Upper lobe of left lung (tissue), 6 donors: ENCODE measurements at places on chromosomes 16 and 17.

- no peak for DNase-seq
Measured at GRCh38 chr17:30377574-30378240, 1.0 kb upstream of the CPD start.

GRCh38 chr16:74868501-74868900, 93.9 kb upstream of the FA2H start:
- DNase-seq: no peak

DNA sequence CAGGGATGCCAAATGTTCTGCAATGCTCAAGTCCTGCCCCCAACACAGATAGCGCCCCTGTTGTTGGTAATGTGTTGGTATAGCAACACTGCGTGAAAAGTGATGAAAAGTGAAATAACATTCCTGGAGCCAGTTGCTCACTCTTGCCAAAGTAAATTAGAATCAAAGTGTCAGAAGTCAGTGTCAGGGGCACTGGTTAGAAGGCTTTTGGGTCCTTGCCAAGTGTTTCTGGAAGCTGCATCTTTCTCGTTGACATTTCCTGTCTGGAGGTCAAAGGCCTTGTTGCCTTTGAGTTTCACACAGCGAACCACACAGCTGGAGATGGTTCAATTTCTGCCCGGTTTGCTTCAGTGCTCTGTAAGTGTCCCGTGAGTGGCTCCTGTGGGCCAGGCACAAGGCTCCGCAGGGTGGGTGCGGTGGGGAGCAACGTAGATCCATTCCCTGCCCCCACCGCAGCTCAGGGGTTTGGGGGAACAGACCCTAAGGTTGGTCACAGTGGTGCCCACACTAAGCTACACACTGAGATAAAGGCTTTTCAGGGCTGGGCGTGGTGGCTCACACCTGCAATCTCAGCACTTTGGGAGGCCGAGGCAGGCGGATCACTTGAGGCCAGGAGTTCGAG, 3.6 kb upstream of the SLC16A5 start:
- DNase-seq: no peak

GRCh38 chr17:59151006-59151405, 4.0 kb downstream of the SKA2 start:
- no peak for DNase-seq

DNA sequence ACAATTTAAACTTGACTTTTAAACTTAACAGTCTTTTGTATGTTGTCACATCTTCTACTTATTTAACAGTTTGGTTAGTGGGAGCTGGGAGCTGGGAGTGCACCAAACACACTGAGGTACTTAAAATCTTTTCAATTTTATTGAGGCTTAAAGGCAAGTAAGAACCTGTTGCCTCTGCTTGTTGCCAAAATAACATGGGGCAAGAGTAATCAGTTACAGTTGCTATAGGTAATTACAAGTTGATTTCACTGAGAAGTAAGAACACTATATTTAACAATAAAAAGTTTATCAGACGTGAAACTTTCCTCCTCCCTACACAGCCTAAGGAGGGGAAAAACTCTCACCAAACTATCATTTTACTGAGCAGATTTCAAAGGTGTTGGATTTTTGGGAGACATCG, 135.2 kb downstream of the FTO start:
- no peak for DNase-seq

GRCh38 chr16:89047331-89048089, 46.1 kb upstream of the ACSF3 start:
- no peak for DNase-seq

GRCh38 chr17:68384941-68385340, 72.4 kb downstream of the WIPI1 start:
- DNase-seq: no peak

GRCh38 chr16:79920685-79921084, 320.1 kb upstream of the MAF start:
- no peak for DNase-seq

GRCh38 chr16:69366431-69366830, 14.8 kb upstream of the TMED6 start:
- no peak for DNase-seq

DNA sequence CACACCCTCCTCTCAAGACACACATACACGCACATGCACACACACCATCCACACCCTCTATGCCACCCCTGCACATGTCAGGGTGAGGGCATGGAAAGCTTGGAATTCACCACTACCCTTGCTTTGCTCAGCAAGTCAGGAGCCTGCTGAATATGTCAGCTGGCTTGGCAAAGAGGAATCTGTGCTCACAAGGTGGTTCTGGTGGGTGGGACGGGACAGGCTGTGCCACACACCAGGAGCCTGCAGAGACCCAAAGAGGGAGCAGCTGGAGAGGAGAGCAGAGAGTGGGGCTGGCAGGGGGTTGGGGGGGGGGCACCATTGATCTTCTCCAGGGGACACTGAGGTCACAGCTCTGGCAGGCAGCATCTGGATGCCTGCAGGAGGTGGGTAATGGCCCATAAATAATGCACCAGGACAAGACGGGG, 48.7 kb upstream of the NDRG4 start:
- DNase-seq: no peak

DNA sequence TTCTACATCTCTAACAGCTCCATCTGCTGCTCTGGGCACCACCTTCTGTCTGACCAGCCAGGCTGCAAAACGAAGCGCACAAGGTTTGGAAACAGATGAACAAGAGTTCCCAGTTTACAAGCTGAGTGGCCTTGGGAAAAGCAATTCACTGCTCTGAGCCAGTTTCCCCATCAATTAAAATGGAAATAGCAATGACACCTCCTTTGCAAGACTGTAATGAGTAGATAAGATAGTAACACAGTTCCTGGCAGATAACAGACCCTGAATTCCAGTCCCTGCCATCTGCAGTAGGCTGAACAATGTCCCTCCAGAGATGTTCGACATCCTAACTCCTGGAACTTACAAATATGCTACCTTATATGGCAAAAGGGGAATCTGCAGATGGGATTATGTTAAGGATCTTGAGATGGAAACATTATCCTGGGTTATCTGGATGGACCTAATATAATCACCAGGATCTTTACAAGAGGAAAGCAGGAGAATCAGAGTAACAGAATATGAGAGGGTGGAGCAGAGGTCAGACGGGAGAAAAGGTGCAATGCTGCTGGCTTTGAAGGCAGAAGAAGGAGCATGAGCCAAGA, 27.9 kb downstream of the CPPED1 start:
- DNase-seq: no peak

DNA sequence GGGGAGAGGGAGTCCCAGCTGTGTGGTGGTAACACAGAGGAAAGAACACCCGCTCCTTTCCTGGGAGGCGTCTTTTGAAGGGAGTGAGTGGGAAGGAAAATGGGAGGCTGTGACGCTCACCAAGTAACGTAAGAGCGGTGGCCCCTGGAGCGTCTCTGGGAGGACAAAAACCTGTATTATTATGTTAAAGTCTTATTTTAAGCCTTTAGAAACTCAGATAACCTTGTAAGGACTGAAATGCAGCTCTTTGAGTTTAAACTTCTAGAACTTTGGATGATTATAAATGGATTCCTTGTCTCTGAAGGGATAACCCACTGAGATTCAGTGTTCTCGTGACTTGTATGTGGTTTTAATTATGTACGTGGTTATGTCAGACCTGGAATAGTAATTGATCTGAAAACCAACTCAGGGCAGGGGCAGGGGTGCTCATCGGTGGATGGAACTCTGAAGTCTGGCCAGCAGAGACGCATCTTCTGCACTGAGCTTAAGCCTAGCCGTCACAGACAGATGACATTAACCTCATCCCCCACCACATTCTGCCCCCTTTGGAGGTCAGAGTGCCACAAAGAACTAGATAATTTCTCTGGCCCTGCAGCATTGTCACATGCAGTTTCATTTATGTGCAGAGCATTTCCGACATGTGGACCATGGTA, 41.8 kb upstream of the SLC12A3 start:
- no peak for DNase-seq

- DNase-seq: no peak
Measured at GRCh38 chr17:50123649-50124349, 6.2 kb downstream of the SAMD14 start.

DNA sequence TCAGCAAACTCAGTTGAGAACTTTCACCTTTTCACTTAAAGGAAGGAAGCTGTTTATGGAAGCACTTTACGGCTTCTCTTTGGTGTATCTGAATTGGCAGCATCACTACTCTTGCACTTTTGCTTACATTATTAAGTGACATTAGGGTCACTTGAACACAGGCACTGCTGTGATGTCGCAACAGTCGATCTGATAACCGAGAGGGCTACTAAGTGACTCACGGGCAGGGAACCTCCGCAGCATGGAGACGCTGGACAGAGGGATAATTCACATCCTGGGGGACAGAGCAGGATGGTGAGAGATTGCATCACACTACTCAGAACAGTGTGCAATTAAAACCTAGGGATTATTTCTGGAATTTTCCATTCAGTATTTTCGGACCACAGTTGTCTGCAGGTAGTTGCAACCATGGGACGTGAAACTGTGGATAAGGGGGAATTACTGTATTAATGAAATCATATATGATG, 56.5 kb downstream of the DNAH2 start:
- no peak for DNase-seq

- peak; percentile 84 for DNase-seq
Measured at GRCh38 chr16:28491230-28491969, 474 bp downstream of the CLN3 start.

DNA sequence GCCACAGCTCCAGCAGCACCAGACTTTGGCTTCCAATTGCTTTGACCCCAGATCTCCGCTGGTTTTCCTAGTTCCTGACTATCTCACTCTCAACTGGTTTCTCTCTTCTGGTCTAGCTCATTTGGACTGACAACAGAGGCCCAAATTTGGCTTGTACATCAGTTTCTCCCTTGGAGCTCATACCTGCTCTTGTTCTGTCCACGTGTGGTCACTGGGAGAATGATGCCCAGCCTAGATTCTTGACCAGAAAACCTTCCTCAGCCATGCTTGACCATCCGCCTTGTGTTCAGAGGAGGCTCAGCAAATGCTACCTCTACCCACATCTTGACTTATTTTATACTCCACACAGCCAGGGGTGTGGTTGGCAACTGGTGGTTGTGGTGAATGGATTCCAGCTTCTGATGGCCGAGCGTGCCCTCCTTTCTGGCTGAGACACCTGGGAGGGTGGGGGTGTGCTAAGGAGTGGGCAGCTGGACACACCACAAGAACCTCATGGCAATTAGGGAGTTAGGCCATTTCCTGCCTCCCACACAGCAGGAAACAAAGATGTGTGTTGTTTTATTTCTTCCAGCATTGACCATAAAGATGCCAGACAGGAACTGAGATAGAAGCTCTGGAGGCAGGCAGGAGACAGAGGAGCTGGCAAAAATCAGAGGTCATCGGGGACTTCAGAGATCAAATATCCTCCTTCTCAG, 93.8 kb upstream of the FAM20A start:
- DNase-seq: no peak

GRCh38 chr16:82184213-82184612, 14.2 kb upstream of the MPHOSPH6 start:
- DNase-seq: no peak

- DNase-seq: no peak
Measured at GRCh38 chr16:22120440-22120839, 28.1 kb downstream of the VWA3A start.

DNA sequence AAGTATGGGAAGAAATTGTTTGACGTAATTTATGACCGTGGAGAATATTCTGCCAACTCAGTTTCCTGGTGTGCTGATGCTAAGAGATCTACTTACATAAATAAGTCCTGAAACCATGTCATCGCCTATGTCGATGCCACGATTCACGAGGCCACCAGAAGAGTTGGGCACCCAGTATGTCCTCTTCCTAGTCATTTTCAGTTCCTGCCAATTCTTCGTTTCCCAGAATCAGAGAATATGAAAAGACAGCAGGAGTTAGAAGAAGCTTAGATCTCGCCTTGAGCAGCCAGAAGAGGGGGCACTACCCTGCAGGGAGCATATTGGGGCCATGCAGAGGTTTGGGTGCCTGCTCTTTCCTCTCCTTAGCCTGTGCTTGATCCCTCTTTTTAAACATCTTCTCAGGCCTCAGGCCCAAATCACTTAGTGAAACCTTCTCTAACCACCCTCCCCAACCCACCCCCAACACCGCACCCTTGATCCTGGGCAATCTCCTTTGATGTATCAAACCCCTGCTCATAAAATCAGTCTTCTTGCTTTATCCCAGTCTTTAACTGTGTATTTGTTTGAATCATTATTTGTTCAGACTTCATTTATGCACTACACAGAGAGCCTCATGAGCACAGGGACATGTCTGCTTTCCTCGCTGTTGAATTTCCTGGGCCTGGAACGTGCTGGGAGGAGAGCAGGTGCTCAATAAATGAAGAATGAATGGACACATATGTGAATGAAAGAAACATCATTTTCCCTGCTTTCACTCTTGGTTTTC, 12.2 kb upstream of the LONP2 start:
- no peak for DNase-seq

DNA sequence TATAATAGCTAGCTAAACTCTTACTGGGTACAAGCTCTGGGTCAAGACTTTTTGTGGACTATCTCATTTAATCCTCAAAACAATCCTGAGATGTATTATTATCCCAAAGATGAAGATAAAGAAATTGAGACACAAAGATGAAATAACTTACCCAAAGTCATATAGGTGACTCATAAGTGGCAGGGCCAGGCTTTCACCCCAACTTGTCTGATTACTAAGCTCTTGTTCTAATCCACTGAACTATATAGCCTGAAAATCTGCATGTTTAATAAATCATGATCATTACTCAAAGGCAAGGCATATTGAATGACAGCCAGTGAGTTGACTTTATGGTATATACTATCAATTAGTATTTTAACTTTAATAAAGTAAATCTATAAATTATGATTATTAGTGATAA, 77.4 kb downstream of the SKAP1 start:
- no peak for DNase-seq

DNA sequence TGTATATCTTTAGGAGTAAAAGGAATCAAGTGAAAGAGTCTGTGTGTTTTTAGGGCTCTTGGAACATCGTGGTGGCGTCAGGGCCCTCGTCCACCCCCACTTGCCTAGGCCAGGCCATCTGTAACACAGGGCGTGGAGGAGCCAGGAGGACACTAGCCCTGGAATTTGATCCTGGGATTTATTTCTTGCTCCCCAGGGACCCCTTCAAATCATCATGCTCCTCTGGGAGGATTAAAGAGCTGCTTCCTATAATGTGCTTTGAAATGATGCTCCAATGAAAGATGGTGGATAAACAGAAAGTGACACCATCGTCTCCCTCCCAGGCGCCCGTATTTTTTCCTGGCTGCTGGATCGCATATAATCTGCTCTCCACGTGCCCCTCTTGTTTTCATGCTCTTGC, 113.3 kb downstream of the AATF start:
- no peak for DNase-seq

GRCh38 chr17:27376637-27377547, 79.4 kb upstream of the KSR1 start:
- DNase-seq: no peak

DNA sequence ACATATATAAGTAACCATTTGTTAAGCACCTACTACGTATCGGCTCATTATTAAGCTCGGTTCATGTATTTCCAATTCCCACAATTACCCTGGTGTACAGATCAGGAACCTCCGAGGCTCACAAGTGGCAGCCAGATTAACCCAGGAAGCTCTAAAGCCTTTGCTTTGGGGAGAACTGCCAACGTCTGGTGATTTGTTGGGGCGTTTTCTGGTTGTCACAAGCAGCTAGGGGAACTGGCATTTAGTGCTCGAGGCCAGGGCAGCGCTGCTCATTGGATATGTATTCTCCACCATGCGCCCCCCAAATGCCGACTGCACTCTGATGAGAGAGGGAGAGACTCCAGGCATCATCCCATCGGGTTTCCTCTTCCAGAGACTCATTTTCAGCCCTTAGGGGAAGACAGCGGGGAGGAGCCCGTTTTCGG, 541 bp downstream of the ZNF18 start:
- DNase-seq: peak; percentile 59
